Right hindlimb (tissue), 1 donor: ENCODE measurements at places on chromosomes 4 and X.

DNA sequence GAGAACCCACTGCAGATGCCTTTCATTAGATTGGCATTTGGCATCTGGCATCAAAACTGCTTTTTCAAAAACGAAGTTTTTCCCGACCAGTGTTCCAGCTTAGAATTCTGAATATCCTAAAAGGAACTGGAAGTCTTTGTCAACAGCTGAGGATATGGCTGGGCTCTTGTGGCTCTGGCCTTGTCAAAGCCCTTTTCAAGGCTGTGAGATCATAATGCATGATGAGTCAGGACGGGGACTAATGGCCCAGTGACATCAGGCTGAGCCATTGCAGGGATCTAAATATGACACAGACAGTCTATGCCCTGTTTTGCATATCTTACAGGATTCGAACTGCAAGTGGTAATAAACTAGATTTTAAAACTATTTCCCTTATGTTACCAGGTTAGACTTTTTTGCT is 306.4 kb downstream of the PTTG2 start:
- DNase-seq, result no peak

DNA sequence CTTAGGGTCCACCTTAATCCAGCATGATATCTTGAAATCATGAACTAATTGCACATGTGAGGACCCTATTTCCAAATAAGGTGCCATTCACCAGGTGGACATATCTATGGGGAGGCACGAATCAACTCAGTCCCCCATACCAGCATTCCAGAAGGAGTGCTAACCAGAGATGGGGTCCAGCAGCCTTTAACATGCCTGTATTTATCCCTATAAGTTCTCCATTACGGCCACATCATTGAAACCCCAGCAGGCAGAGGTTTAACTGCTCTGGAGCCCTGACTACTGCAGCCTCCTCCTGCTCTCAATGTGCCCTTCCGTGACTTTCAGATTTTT is 3.2 kb upstream of the ASMTL start:
- no peak for DNase-seq

GRCh38 chr4:160592258-160592657 is 1489.4 kb downstream of the RAPGEF2 start:
- no peak for DNase-seq

DNA sequence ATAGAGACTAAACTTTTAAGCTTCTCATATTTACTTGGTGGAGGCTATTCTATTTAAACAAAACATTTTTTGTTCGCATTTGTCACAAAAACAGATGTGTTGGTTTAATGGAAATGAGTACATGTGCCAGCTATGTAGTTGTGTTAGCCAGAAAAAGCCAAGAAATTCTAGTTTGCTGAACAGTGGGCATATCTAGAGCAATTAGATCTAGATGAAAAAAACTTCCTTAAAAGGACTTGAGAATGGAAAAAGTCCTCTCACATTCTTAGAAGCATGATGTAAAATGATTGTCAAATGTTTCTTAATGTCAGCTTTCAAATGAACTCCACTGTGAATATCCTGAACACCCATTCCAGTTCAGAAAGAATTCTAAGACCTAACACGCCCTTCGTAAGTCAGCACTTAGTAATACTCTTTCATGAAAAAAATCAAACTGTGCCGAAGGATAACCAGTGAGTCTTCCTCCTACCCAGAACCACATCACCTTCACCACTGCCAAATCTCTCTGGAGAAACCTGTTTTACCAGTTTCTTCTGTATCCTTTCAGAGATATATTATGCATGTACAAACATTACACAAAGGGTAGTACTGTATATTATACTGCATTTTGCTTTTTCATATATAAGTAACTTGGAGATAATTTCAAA is 28.2 kb downstream of the PHKA1 start:
- DNase-seq, result no peak

DNA sequence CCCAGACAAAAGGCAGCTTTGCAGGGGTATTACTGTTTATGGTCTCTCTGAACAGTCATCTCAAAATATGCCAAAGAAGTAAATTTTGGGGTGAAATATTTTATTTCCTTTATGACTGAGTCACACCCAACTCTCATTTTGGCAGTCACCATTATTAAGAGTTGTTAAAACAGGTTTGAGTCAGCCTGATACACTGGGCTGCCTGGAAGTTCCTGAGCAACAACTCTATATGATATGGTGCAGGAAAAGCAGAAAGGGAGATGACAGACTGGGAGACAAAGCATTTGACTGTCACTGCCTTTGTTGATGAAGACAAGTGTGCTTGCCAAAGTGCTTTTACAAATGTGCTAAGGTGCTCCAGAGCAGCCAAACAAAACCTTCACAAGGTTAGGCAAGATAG is 1263.5 kb downstream of the PCDH7 start:
- DNase-seq, result no peak

DNA sequence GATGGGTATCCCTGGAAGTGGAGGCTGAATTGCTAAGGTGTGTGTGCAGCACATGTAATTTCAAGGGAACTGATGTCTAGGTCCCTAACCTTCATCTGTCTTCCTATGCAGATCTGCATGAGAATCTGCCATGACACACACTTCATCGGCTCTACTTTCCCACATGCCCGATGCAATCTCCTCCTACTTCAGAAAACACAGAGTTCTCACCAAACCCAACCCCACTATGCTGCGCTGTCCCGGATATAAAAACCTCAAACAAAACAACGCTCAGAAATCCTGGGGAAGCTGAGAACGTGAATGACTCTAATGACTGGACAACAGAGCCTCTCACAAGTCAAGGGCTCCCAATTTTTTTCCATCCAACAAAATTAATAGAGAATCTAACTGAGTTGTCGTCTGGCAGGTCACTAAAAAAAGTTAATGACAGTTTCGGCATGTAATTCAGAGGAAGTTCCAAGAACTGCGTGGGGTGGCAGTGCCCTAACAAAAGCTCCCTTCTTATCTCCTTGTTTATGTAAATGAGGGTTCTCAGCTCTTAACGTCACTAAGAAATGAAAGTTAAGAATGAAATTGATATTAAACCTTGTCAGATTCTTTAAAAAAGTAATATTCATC is 39.0 kb downstream of the STX18 start:
- DNase-seq, result no peak

DNA sequence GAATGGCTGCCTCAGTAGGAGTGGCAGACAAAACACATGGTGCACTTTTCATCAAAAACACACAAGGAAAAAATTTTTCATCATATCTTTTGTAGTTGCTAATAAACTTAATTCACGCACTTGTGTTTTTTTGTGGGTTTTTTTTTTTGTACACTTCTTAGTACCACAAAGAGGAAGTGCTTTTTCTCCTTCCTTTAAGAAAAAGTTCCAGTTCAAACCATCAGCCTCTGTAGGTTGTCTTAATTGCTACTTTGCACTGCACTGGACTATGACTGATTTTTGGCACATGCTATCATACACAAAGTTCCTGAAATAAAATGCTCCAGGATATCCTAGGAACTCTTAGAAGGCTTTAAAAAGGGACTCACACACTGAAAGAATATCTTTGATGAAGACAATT is at the start of gene PHEX:
Gene PHEX (plus strand): TSS at position 242 of the 400 bp plus-strand sequence. CDS start 681 bp downstream, outside the sequence.
- no peak for DNase-seq

DNA sequence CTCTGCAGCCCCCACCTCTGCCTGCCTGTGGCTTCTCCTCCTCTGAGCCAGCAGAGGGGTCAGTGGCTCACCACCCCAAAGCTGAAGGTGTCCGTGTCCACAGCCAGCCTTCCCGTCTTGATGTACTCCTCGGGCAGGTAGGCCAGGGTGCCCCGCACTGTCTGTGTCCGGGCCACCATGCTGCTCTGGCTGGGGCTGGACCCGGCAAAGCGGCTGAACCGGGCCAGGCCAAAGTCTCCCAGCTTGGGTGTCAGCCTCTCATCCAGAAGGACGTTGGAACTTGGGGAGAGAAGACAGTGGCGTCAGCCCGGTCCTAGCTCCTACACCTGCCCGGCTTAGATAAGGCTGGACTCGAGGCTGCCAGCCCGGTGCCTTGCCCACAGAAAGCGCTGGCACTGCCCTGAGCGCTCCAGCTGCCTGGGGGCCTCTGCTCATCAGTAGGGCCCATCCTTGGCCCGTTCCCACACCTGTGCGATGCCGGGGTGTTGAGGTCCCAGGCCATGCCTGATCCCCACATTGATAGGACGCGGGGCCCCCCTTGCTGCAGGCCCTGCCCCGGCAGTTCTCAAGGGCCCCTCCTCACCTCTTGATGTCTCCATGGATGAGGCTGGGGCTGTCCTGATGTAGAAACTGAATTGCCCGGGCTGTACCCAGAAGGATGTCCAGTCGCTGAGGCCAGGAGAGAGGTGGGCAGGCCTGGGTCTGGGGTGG is 3.2 kb downstream of the IRAK1 start:
- no peak for DNase-seq

- DNase-seq, result no peak
Observed at GRCh38 chrX:150616179-150616862, 47.9 kb downstream of the MTM1 start.

- no peak for DNase-seq
Observed at GRCh38 chrX:46994096-46994495, 81.9 kb downstream of the JADE3 start.

- DNase-seq, result no peak
Observed at GRCh38 chrX:114101081-114101480, 482.8 kb upstream of the HTR2C start.

- no peak for DNase-seq
Observed at GRCh38 chr4:94603170-94603747, 151.5 kb downstream of the PDLIM5 start.

DNA sequence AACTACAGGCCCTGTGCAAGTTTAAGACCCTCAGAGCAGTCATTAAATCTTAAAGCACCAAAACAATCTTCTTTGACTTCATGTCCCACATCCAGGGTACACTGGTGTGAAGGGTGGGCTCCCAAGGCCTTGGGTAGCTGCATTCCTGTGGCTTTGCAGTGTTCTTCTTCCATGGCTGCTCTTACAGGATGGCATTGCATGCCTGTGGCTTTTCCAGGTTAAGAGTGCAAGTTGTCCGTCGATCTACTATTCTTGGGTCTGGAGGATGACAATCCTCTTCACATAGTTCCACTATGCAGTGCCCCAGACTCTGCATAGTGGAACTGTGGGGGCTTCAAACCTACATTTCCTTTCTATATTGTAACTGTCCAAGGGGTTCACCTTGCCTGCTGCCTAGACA is 494.5 kb downstream of the CFAP47 start:
- DNase-seq, result no peak

GRCh38 chr4:105345358-105345757 is 128.5 kb downstream of the PPA2 start:
- DNase-seq, result no peak

DNA sequence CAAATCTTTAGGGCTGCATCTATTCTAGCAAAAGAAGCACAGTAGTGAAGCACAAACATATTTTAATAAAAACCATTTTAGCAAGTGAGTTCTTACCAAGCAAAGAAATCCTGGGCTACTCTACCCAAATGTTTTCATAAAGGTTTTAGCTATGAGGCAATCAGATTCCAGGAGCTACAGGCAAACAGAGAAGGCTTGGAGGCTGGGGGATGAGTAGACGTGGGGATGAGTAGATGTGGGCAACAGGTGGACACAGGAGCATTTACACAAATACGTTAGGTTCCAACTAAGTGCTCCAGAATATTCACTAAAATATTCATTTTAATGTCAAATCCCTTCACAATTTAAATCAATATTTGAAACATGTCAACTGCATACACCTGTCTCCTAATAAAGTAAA is 34.5 kb downstream of the ATP11C start:
- DNase-seq, result no peak

DNA sequence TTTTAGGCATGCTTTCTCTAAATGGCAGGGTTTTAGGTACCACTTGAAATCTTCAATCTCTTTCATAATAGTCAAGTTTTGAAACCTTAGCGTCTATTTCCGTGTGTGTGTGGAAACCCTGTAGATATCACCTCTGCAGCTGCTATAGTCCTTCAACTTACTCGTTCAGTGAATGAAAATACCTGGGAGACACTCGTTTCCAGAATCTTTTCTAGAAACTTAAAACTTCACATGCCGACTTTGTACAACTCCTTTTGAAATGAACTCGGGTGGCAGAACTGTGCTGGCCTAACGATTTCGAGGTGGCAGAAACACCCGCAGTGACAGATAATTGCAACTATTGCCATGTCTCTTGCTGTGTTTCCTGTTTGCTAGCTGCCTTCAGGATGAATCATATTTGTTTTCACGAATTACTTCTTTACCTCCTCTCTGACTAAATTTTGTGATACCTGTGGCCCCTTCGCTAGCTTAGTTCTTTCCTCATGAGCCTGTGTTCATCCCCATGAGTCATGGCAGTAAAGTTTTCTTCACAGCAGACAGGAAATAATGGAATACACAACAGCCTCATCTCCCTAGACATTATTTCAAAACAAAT is 104.7 kb upstream of the SMIM10 start:
- DNase-seq, result no peak

- no peak for DNase-seq
Observed at GRCh38 chrX:44470816-44471215, 71.8 kb downstream of the FUNDC1 start.

DNA sequence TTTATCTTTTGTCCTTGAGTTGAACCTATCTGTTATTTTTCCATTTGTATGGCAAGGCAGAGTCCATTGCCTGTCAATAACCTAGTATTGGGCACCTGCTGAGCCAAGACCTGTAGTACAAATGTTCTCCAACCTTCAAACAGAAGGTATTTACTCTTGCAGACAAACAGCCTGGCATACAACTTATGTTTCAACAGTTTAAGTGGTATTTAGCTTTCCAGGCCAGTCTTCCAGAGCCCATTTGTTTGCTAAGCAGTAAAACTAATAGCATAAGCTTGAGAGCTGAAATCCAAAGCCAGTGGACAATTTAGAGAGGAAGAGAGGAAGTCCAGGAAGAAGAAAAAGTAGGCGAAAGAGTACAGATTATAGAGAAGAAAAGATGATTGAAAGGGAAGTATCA is 979.3 kb downstream of the GLUD2 start:
- DNase-seq, result no peak

DNA sequence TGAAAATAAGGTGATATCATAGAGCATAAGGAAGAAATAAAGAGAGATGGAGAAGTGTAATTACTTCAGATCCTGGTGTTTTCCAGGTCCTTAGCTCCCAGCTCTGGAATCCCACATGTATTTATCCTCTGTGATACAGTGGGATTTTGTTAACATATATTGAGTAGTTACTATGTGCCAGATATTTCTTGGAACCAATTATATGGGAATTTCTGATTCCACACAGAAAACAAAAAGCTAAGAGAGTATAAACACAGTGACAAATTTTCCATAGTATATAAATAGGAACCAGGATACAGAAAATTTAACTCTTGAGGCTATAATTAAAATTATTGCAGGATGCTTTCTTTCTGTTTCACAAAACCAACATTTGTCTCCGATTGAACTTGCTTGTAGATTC is 1067.5 kb downstream of the PCDH7 start:
- no peak for DNase-seq

- DNase-seq, result no peak
Observed at GRCh38 chr4:93748373-93749291, 79.9 kb upstream of the ATOH1 start.

- DNase-seq, result no peak
Observed at GRCh38 chr4:121873604-121874003, 3.3 kb upstream of the BBS7 start.

DNA sequence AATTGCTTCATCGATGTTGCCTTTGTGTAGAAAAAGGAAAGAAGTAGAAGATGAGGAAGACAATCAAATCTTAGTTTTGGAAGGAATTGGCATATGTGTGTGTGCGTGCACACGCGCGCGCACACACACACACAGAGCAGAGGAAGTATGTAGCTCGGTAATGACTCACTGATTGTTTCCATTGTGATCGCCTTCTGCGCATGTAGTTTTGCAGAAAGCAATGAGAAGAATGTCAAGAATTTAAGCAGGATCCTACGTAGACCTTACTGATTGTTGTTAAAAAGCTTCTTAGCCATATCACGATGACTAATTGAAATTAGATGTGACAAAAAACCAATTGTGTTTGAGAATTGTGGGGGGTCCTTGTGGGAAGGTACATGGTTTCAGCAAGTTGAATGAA is 12.8 kb upstream of the LIMCH1 start:
- no peak for DNase-seq
